ENCODE measurements at places on chromosomes 2 and 18. TPM values are rescaled to one million over a fixed set of nuclear protein-coding genes. Genes with fewer than 3 reads are reported as not detected.
A peak's percentile ranks its signal among the peaks of the same experiment; 100 is the strongest.

Gene SH3RF3
- 10.1 TPM for total RNA-seq

Gene RAMP1
- total RNA-seq: 51.7 TPM

GRCh38 chr2:179440642-179441251, 176.1 kb upstream of the SESTD1 start:
- peak; percentile 46 for DNase-seq

Gene FAM110C
- 3.7 TPM for total RNA-seq

DNA sequence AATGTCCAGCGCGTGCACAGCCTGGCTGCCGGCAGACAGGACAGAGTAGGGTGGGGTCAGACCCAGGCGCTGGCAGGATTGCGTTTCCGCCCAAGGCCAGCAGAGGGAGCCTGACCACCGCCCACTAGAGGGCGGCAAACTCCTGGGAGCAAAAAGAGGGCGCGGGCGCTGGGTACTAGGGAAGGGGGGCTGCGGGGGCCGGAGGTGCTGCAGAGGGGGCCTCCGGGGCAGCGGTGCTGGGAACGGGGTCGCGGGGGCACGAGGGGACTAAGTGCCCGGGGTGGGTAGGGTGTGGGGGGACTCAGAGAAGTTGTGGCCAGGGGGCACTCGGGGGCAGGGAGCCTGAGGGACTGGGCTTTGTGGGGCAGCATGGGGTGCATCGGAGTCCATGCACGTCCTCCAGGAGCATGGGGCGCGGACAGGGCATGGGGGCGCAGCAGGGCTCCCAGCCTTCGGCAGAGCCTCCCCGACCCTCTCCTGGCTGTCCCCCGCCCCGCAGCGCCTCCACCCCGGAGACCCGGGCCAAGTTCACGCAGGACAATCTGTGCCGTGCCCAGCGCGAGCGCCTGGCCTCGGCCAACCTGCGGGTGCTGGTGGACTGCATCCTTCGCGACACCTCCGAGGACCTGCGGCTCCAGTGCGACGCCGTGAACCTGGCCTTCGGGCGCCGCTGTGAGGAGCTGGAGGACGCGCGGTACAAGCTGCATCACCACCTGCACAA, 3.2 kb downstream of the TEKT4 start:
- DNase-seq: peak; percentile 29

Gene RTKN
- total RNA-seq: 42.1 TPM

Gene HOXD10
- total RNA-seq: 0.62 TPM

Gene ASXL3
- total RNA-seq: 4.3 TPM

GRCh38 chr2:176056406-176056805, 27.4 kb downstream of the EVX2 start:
- DNase-seq: peak; percentile 64

DNA sequence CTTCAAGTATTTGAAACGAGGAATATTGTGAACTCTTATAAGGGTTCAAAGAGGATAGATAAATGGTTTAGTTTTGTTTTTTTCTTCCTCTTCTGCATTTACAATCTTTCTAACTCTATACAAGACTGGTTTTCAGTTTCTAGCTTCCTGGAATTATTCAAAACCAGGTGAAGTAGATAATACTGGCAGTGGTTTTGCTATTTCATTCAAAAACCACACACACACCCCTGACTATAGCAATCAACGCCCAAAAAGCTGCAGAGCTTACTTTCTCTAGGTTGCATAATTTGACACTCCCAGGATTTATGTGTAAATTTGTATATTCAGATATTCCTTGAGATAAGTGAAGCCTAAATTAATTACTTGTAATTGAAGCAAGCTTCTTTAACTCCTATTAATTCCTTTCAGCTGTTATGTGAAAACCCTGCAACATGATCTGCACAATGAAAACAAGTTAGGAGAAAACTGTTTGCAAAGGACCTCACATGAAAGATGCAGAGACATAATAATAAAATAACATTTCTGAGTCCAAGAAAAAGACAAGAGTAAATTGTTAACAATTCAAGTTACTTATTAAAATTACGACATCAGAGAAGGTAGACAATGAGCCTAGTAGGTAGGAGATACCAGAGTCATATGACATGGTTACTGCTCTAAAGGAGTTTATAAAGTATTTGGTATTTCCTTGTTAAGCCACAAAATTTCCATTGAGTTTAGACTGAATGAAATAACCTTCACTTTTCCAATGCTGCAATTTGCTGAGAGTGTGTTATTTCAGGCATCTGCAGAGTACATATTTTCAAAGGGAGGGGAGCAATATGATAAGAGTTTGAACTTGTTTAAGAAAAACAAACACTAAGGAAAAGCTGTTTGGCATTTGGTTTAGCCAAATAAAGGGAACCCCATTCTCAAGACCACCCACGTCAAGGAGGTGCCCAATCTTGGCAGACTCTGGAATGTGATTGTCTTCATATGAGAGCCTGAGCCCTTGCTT, 1.6 kb upstream of the NFE2L2 start:
- peak; percentile 46 for DNase-seq

Gene RGPD4
- total RNA-seq: not detected

Gene SATB2
- total RNA-seq: 23.1 TPM

GRCh38 chr2:236415684-236416444, 151.7 kb upstream of the ASB18 start:
- DNase-seq: no peak

DNA sequence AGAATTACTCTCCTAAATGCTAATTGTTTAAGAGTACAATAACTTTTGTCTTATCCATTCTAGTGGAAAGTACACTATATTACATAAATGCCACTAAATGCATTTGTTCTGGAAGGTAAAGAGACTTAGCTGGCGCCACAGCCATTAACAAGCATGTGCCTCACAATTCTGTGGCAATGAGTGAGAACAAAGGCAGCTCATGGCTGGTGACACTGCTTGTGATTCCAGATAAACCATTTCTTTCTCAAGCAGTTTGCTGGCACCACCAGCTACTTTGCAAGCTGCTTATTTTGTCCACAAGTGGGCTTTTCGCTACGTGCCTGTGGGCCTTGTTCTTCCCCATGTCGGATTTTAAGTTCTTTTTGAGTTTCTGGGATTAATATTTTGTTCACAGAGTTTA, 147.6 kb upstream of the SMAD7 start:
- peak; percentile 38 for DNase-seq

Gene DSG1
- total RNA-seq: 17.2 TPM
